Stimulated activated CD8-positive, alpha-beta memory T cell treated with anti-CD3 and anti-CD28 coated beads, Interleukin-4, amount 100 ng/mL, for 1 hour (primary cell): ENCODE measurements at places on chromosomes 3 and 15.
A peak's percentile ranks its signal among the peaks of the same experiment; 100 is the strongest.

DNA sequence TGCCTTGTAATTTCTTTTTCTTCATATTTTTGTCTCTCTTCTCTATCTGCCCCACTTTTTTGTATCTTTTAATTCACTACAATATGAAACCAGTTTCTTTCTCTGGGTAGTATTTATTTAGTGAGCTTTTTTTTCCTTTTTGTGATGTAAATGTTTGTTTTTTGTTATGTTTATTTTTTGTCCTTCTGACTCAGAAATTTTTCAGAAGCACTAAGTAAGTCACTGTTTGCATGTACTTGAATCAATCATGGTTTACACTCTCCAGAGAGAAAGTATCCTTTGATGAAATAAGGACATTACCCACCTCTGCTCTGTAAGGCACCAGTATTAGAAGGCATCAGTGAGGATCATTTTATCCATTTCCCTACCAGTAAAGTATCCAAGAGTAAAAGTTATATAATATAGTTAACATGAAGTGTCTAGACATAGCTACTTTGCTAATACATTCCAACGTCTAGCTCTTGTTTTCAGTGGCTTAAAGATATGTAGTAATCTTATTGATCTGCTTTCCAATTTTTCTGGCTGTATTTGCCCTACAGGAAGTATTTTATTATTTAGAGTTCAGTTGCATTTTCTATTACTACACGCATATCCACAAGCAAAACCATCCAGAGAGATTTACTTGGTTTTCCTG, 25.4 kb downstream of the FILIP1L start:
- no peak for DNase-seq

DNA sequence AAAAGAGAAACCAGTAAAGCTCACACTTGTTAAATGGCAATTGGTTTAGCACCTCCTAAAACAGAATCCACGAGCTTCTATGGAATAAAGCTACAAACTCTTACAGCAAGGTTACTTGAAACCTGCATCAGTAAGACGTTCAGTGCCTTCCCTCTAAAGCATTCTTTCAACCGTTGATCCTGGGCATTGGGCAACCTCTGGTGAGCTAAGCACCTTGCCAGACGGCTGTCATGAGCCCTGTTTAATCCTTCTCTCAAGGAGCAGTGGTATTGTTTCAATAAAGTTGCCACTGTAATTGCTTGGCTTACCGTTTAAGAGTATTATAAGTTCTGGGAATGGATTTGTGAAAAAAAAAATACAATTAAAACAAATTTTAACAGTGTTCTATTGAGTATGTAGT, 75.0 kb downstream of the COL8A1 start:
- no peak for DNase-seq

GRCh38 chr3:197222937-197223370, 75.5 kb downstream of the DLG1 start:
- no peak for DNase-seq

GRCh38 chr3:45994419-45995235, 997 bp downstream of the FYCO1 start:
- DNase-seq = peak; percentile 20

- DNase-seq = peak; percentile 29
Observed at GRCh38 chr3:119034256-119035013, at the start of gene IGSF11. IGSF11 (minus strand) TSS chr3:119034846; CDS start chr3:119034582, 264 bp downstream.

DNA sequence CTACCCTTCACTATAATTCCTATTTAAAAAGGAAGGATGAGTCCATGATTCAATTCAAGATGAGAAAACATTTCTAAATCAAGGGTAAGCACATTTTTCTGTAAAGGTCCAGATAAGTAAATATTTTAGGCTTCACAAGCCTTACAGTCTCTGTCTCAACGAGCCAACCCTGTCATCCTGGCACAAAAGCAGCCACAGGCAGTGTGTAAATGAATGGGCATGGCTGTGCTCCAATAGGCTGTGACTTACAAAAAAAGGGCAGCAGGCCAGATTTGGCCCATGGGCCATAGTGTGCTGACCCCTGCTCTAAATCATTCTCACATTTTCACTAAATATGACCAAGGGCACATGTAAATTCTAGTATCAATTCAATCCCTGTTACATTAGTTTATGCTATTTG, 200.4 kb downstream of the WNT5A start:
- DNase-seq = no peak

DNA sequence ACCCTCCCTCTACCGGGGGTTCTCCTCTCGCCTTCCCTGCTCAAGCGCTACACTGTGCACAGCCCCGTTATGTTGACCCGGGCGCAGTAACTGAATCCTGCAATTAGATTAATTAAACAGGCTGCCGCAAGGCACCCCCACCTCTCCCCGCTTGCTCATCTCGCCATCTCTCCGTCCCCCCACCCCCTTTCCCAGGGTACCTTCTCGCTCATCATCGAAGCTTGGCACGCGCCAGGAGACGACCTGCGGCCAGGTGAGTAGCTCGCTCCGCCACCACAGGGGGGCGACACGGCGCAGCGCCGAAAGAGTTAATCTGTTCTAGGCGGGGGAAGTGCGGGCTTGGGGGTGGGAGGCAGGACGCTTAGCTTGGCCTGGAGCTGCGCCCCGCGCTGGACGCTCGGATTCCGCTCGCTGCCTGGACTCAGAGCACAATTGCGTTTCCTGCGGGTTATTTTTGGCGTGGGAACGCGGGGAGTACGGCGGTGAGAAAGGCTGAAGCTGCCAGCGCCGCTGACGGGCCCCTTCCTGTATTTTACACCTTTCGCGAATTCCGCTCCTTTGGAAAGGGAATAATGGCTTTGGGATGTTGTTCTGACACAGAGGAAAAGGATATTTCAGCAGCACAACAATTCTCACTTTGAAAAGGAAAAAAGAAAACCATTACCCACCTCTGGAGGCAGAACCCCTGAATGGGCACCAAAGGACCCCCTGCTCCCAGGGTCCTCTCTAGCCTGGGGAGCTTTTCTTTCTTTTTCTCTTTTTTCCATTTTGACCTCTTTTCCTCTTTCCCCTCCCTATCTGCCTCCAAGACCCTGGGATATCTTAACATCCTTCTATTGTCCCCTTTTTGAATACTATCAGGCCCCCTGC, 1.5 kb downstream of the DLL4 start:
- DNase-seq = no peak

DNA sequence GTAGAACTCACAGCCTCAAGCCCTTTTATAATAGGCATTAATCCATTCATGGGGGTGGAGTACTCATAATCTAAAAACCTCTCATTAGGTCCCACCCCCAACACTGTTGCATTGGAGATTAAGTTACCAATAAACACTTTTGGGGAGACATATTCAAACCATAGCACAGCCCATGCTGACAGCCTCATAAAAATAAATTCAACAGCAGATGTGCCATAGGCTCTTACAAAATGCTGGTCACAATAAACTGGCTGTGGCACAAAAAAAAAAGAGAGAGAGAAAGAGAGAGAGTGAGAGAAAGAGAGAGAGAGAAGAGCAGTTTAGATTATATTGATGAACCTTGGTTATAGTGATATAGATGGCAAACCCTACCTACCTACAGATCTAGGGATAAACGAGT, 1000.9 kb downstream of the TUSC7 start:
- no peak for DNase-seq

- DNase-seq = peak; percentile 8
Observed at GRCh38 chr15:73052653-73053397, 562 bp downstream of the NEO1 start.

DNA sequence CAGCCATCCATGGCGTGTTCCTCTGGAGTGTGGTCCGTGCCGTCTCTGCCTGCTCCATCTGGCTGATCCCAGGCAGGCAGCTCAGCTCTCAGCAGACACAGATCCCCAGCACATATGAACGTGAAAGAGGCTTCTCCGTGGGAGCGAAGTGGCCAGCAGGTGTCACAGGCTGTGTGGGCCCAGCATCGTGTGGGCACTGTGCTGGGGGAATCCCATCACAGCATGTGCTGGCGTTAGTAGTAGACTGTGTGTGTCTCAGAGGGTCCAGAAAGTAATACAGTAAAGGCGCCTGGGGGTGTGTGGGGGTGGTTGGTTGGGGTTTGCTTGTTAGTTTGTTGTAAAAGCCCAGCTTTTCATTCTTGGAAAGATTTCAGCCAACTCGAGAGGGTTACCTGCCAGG, 147.6 kb downstream of the IGF1R start:
- no peak for DNase-seq

- DNase-seq = no peak
Observed at GRCh38 chr3:64239841-64240240, 14.6 kb upstream of the PRICKLE2 start.

- DNase-seq = no peak
Observed at GRCh38 chr15:88631464-88632028, 7.3 kb upstream of the ISG20 start.

DNA sequence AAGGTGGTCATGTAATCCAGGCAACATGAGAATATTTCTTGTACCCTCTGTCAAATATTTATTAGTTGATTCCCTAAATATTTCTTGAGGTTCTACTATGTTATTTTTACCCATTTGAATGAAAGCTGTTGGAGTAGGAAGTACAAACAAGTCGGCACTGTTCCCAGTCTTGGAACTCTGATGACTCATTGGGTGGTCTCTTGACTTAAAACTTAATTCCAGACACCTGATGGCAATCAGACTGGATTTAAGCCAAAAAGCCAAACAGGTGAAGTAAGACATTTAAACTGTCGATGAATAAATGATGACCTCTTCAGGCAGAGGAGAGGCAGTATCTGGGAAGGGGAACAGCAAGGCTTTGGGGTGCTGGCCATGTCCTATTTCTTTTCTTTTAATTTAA, 22.8 kb downstream of the C2CD4A start:
- no peak for DNase-seq

GRCh38 chr3:113968986-113969385, 21.2 kb downstream of the ZDHHC23 start:
- no peak for DNase-seq

- DNase-seq = no peak
Observed at GRCh38 chr3:155517903-155518302, 224.4 kb upstream of the STRIT1 start.

DNA sequence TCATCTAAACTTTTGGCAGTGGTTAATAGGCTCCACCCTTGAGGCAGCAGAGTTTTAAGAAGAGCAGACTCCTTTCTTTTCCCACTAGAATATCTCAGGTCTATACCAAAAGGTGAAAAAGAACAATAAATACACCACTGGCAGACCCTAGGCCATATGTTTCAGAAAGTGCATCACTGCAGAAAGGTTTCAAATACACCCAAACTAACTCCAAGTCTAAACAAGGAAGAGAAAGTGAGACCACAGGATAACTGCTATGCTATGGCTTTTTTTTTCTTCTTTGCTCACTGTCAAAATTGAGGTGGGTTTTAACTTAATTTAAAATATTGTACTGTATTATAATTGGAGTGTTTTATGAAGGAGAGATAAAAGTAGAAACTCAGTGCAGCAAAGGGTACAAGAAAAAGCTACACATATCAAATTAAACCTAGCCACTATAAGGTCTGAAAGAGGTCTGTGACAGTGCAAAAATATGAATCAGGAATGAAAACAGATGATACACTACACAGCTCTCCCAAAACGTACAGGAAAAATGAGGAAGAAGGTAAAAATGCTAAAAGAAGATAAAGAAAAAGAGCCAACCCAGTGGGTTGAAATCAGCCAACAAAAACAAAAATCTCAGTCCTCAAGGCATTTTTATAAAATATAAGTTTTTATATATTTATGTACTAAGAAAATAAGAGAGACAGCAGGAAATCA, 8.4 kb downstream of the SNX4 start:
- no peak for DNase-seq

- DNase-seq = no peak
Observed at GRCh38 chr3:65877160-65877559, 161.6 kb downstream of the MAGI1 start.

GRCh38 chr3:159761848-159762635, 226.6 kb upstream of the IL12A start:
- no peak for DNase-seq

- DNase-seq = no peak
Observed at GRCh38 chr15:63994073-63994600, 52.1 kb downstream of the DAPK2 start.

DNA sequence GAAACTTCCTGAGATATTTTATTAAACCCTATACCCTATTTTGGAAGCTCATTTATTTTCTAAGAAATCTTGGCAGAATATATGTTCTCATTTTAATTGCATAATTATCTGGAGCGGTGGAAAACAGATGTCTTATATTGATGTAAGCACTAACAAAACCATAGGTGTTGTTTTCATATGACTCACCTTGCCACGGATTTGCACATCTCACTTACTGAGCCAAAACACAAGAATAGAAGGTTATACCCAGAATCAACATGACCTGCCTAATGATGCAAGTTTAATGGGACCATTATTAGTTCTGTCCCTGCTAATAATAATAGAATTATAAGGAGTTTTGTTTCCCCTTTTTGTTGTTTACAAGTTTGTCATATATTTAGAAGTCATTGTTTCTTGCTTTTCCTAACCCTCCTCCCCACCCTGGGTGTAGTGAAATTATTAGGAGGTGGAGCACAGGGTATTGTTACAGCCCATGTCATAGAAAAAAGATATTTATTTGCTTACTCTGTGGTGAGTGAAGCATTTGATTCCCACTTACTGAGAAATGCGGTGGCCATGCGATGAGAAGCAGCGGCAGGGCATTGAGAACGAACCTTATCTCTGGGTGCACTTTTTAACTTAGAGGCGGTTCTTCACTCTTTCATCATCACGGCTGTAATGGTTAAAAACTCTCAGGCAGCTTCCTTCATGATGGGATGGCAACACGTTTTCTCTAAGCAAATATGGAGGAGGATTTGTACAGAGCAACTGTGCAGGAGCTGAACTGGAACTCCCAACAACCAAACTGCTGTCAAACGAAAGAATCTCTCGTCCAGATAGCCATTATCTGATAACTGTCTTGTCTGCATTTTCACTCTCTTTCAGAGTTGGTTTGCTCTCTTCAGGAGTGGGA, 521 bp downstream of the IL5RA start:
- no peak for DNase-seq

DNA sequence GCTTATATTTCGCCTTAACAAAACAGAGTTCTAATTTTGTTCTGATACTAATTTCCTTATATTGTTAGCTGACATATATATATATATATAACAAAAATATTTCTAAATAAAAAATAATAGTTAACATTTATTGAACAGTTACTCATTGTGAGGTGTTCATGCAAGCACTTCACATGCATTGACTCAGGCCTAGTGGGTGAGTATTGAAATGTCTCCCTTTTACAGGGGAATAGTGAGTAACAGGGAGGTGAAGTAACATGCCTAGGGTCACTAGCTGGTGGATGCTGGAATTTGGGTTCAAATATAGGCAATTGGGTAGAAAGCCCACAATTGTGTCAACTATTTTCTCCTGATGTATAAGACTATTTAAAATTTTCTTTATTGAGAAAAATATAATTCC, 102.6 kb upstream of the ZPLD1 start:
- no peak for DNase-seq

DNA sequence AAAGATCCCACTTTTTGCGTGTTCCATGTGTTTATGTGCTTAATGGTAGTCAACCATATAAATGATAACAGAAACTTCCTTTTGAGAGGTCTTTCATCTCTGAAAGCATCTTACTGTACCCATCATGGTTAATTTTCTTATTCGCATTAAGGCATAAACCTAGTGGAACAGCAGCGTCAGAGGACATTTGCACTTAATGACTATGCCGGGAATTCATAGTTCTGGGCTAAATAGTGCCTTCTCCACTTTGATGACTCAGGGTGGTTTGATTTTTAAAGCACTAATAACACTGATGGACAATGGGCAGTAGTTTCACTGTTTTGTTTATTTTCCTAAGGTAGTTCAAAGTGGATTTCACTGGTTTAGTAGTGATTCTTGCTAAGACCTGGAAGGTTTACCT, 455.3 kb downstream of the DIPK2A start:
- no peak for DNase-seq
